ENCODE measurements at places on chromosomes 12 and 14.

- no peak for DNase-seq
These were observed 220.2 kb upstream of the BTG1 start for GRCh38 chr12:92365836-92366235.

GRCh38 chr14:36511981-36512584 is 7.9 kb downstream of the NKX2-1 start:
- no peak for DNase-seq

GRCh38 chr12:113469224-113469948 is 2.3 kb downstream of the LHX5 start:
- no peak for DNase-seq

DNA sequence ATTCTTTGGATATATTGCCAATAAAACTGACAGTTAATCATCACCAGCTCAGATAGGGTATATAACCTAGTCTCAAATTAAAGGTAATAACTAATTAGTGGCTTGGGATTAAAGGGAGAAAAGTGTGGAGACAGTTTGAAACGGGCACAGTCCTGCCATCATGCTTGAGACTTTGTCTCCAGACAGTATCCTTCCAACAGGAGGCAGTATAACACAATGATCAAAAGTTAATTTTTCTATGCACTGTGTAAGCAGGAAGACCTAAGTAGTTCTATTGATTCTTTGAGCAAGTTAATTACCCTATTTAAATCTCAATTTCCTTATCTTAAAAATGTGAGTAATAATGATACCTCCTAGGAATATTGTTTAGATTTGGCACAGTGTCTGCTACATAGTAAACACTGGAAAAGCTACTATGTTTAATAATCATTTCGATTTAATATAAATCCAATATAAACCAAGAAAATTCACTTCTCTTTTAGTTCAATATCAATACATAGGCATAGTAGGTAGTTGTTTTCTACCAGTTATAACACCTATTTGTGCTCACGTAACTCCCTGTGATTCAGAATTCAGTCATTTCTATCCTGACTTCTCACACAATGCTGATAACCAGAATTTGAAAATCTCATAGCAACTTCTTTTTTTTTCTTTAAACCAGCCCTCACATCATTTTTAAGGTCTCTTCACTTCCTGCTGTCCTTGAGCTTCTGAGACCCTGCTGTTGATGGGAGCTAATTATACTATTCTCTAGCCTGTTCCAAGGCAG is 53.7 kb downstream of the GALNT4 start:
- peak; percentile 68 for DNase-seq

DNA sequence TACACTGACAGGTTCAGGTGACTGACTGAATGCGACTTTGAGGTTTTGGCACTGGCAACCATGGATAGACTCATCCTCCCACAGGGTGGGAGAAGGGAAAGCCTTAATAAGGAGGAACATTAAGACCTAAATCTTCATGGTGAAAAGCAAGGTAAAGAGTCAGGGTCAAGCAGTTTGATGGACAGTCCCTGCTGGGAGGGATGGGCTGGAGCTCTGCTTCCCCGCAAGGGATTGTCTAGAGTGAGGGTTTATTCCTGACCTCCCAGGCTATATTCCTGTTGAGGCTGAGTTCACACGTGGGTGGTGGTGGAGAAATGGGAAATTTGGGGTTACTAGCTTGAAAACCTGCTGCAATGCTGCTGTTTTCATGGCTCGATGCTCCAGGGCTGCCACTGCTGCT is 9.4 kb upstream of the STAC3 start:
- no peak for DNase-seq

DNA sequence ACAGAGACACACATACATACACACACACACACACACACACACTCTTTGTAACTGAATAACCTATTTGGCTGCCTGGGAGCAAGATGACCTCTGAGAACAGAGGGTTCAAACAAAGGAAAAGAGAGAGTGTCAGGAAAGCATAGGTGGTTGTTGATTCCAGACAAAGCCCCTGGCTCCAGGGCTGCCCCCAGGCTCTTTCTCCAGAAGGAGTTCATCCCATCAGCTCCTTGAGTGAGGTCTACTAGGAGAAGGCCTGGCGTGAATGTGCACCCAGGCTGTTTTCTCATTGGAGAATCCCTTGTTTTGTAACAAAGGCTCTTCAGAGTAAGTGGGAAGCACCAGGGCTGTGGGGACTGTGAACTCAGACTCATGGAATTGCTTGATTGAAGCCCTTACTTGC is 151.9 kb downstream of the EMP1 start:
- DNase-seq: no peak

- peak; percentile 60 for DNase-seq
These were observed 7.8 kb downstream of the HSP90AA1 start for GRCh38 chr14:102078831-102079699.

GRCh38 chr12:22535478-22535877 is 8.9 kb downstream of the C2CD5 start:
- peak; percentile 24 for DNase-seq

GRCh38 chr12:67747869-67748742 is 99.6 kb downstream of the DYRK2 start:
- DNase-seq: no peak

GRCh38 chr14:99579120-99579836 is 24.7 kb downstream of the CCDC85C start:
- no peak for DNase-seq

- no peak for DNase-seq
These were observed 61.7 kb downstream of the DIO3 start for GRCh38 chr14:101623077-101623372.

DNA sequence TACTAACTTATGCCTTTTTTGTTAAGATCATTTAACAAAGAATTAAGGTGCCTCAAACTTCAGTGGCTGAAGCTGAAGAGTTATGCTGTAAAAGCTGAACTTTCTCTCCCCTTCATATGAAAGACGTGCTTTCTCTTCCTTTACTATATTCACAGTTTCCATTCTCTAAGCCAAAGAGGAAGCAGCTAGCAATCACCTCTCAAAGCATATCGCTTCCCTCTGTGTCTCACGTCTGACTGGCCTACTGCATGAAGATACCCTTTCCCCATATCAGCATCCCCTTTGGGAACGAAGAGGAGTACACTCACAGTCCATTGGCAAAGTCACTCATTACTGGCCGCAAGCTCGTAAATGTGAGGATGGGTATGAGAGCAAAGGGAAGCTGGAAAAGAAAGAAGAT is 34.9 kb downstream of the SLC11A2 start:
- no peak for DNase-seq

GRCh38 chr14:30938617-30939016 is 64.3 kb downstream of the COCH start:
- no peak for DNase-seq

- peak; percentile 38 for DNase-seq
These were observed 105.9 kb upstream of the BCAT1 start for GRCh38 chr12:25054783-25055144.

DNA sequence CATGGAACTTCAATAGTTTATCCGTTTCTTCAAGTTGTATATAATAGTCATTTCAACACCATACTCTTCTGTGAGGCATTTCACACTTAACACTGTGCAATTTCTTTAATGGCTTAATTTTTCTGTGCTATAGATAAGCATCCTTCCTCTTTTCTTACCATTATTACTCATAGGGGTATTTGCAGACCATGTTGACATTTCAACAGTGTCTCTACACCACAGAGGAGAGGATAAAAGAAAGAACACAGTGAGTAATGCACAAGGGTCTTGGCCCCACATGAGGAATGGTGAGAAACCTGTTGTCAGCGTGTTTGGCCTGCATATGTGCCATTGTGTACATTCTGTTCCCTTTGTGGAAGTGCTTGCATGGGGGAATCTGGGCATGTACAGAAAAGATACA is 421.5 kb upstream of the MDGA2 start:
- no peak for DNase-seq

DNA sequence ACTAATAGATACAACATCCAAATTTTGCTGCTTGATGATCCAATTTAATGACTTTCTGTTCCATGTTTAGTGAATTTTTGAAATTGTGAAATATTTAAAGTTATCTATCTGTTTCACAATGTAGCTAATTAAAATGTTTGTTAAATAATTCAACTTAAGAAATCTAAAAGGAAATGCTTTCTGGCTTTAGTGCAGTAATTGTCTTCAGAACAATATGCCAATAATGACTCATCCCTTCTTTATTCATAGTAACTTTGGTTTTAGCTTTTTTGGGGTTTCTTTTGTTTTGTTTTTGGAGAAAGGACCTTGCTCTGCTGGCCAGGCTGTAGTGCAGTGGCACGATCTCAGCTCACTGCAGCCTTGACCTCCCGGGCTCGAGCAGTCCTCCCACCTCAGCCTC is 479.2 kb upstream of the RGS6 start:
- DNase-seq: no peak

GRCh38 chr14:23670481-23670880 is 34.3 kb downstream of the DHRS2 start:
- DNase-seq: no peak

- no peak for DNase-seq
These were observed 48.7 kb upstream of the GNG2 start for GRCh38 chr14:51811706-51812105.

GRCh38 chr14:64818151-64818550 is 61.6 kb downstream of the SPTB start:
- DNase-seq: no peak

- no peak for DNase-seq
These were observed 7.2 kb downstream of the TPCN1 start for GRCh38 chr12:113228394-113229028.

- no peak for DNase-seq
These were observed 33.0 kb downstream of the BEGAIN start for GRCh38 chr14:100554082-100554677.

DNA sequence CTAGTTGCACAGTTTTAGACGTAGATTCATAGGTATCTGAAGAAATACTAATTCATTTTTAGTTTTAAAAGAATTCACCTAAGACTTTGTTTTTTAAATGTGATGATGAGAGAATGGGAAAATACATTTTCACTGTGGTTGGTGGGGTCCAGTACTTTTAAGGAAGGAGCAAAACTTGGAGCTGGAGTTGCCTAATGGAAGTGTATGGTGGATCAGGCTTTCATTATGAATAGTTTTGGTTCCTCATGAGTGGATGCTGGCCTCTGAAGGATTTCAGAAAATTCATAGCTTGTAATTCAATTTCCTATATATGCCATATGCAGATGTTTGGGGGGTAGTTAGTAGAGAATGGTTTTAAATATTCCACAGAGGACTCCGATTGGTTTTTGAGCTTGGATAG is 27.1 kb downstream of the STK38L start:
- no peak for DNase-seq

GRCh38 chr12:75479963-75480461 is 543 bp upstream of the GLIPR1 start:
- peak; percentile 51 for DNase-seq

- no peak for DNase-seq
These were observed 78.4 kb upstream of the FUT8 start for GRCh38 chr14:65333943-65334687.

DNA sequence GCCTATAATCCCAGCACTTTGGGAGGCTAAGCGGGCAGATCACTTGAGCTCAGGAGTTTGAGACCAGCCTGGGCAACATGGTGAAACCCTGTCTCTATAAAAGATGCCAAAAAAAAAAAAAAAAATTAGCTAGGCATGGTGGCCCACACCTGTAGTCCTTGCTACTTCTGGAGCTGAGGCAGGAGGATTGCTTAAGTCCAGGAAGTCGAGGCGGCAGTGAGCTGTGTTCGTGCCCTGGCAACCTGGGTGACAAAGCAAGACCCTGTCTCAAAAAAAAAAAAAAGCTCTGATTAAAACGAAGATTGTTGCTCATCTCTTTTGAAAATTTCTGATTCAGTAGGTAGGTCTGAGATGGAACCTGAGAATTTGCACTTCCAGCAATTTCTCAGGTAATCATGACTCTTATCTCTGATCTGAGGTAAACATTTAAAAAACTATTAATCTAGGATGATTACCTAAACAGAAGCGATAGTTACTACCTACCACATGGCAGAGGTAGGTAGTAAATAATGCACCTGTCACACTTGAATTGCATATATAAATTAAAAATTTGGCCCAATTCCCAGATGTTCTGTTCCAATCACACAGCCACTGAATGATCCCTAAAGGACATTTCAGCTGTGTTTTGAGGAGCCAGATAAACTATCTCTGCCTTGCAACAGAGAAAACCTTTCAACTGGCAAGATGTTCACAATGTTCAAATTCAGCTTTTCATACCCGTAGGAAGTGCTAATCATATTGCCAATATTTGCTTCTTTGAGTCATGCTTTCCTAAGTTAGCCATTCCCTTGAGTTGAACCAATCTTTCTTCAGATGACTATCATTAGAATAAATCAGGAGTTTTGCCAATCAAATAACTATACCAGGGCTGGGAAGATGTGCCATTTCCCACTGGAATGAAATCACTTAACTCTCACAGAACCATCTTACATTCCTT is 4.2 kb upstream of the TEP1 start:
- DNase-seq: no peak

DNA sequence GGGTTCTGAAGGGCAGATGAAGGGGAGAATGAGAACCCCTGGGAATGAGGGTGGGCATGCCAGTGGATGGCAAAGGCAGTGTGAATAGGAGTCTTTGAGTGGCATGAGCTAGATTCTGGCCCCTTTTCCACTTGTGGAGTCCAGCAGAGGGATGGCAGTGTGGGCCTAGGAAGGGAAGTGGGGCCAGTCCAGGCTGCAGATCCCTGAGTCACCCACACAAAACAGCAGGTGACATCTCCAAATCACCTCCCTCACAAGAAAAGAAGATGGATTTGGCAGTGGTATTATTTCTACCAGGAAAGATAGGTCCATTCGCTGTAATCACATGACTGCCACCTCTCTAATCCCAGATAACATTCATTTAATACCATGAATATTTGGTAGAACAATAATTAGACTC is 151.3 kb downstream of the TTC7B start:
- no peak for DNase-seq

- no peak for DNase-seq
These were observed 696.6 kb downstream of the DIO2 start for GRCh38 chr14:79514700-79515099.

DNA sequence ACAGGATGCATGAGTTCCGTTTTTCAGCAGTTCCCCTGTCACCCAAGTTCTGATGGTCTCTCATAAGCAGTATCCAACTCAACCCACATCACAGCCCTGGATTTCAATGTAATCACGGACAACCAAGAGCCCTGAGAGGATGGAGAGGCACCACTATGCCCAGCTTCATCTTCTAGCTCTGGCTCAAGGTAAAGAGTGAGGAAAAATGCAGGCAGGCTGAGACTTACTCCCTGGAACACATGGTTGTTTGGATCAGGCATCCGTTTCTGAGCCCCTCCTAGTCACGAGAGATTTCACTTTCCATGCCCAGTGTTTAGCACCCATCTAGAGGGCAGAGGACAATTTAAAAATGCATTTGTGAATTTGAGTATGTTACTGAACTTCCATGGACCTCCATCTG is 45.0 kb downstream of the ANO2 start:
- no peak for DNase-seq

DNA sequence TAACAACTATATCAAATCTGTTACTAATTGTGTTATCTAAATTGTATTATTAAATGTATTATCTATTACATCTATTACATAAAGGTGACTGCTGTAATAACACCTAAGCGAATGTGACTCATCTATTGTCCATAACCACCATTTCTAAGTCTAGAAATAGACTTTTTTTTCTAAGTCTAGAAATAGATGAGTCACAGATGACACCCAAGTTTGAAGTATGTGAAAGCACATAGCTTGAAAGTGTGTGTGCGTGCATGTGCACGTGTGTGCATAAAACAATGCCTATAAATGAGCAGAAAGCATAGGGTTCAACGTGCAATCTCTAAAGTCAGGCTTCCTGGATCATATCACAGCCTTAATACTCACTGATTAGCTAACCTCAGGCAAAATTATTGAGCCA is 451.3 kb upstream of the USP15 start:
- DNase-seq: no peak

- DNase-seq: no peak
These were observed 104.1 kb downstream of the MYRFL start for GRCh38 chr12:69929125-69929524.
